ENCODE measurements at places on chromosomes 6 and 20.

- DNase-seq: no peak
These were observed 514 bp downstream of the STMND1 start for GRCh38 chr6:17102258-17102870.

- no peak for DNase-seq
These were observed 16.1 kb upstream of the LAMP5 start for GRCh38 chr20:9498322-9498721.

DNA sequence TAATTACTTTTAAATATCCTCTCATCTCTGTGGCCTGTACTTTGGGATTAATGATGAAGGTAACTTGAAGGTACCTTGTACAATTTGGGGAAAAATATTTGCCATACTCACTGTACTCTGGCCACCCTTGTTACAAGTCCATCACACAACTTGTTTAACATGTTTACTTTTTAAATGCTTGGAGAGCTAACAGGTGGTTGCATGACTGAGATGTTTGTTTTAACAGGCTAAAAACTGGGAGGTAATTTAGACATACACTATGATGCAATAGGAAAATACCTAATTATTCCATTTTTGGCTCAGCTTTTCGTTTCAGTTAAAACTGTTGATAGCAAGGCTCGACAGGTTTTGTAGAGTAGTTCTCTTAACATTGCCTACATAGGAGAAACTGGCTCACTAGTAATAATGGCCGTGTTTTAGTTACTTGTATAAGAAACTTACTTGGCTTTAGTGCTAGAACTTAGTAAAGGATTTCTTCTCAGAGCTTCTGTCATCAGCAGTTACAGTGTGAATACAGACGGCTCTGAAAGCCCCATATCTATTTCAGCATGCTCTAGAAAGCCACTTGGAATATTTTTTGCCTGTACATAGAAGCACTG is 489.8 kb upstream of the SOX4 start:
- DNase-seq: no peak

DNA sequence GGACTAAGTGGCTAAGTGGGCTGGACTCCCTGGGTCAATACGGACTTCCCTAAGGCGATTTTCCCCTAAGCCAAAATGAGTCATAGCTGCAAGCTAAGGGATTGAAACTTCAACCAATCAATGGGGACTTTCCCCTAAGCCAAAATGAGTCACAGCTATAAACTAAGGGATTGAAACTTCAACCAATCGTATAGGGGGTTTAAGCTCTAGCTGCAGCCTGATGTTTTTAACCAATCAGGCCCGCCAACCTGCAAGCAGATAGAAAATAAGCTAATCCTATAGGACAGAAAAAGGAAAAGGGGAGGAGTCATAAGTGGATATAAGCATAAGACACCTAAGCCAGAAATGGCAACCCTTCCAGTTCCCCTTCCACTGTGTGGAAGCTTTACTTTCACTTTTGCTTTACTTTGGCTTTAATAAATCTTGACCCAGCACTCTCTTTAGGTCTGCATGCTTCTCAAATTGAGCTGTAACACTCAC is 655.0 kb upstream of the HS3ST5 start:
- no peak for DNase-seq

GRCh38 chr6:145809211-145809610 is 5.4 kb downstream of the FBXO30 start:
- no peak for DNase-seq

Data from brain (organoid and tissue), 16 donors.